ENCODE measurements at places on chromosomes 16 and 17. TPM values are rescaled to one million over a fixed set of nuclear protein-coding genes. Genes with fewer than 3 reads are reported as not detected.

Gene HOXB13
- polyA plus RNA-seq = not detected

Gene PHKB
- polyA plus RNA-seq = 17.9 TPM

Gene LMF1
- polyA plus RNA-seq = 4.2 TPM

Gene RNPS1
- 298 TPM for polyA plus RNA-seq

Gene NCBP3
- polyA plus RNA-seq = 28.1 TPM

Gene PTGES3L
- polyA plus RNA-seq = 2.0 TPM

- DNase-seq = peak; percentile 91
These were observed 8.6 kb upstream of the MC1R start for GRCh38 chr16:89909777-89910716.

DNA sequence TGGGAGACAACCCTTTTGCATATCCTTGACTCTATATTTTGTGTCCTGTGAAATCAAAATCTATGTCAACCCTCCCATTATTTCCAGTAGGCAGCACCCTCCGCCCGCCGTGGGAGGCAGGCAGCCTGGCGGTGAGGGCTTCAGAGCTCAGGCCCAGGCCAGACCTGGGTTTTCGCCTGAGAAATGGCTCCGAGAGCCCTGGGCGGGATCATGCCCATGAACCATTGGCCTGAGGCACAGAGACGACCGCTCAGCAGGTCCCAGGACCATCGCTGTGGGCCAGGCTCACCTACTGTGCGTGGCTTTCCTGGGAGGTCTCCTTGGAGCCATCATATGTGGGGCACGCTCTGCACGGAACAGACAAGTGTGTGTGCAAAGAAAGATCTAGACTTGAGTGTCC lies 6.3 kb upstream of the SLC38A8 start:
- DNase-seq = no peak

DNA sequence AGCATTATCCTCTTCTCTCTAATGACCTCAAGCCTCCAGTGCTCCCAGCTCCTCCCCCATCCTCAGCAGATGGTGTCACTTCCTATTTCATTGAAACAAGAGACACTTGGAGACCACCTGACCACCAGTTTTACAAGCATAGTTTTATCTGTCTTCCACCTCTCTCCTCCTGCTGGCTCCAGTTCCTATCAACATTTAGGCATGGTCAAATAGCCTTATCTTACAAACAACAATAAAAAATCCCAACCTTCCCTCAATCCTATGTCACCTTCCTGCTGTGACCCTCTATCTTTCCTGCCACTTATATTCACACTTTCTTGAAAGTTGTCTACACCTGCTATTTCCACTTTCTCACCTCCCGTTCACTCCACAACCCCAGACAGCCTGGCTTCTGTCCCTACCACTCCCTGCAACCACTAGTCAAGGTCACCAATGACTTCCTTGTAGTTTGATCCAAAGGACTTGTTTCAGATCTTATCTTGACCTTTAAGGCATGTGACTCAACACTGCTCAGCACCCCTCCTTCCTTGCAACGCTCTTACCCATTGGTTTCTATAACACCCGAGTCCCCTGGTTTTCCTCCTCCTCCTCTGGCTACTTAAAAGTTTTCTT lies 4.3 kb upstream of the NTN1 start:
- no peak for DNase-seq

DNA sequence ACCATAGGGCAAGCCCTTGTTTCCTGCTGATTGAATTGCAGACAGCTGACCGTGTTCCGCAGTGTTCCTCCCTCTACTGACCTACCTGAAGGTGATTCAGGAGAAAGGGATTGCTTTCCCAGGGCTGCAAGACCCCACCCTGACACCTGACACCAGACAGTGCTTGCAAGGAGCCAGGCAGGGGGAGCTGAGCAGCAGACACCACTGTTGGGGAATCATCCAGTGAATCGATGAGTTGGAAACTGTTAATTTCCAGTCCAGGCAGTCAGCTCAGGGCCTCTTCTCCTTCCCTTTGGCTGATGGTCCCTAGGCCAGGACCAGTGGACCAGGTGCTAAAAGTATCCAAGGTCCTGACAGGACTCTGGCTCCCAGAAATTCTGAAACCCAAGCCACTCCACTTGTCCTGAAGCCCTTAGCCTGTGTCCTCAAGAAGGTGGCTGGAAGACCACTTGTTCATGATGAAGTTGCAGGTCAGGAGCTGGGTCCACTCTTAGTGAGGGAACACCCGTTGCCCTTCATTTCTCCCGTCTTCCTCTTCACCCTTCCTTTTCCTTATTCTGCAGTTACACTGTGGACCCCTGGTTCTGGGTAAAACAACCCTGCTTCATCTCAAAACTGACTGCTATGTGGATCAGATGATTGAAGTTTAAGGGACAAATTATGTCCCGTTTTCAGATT lies 9.5 kb upstream of the UNK start:
- DNase-seq = peak; percentile 62

DNA sequence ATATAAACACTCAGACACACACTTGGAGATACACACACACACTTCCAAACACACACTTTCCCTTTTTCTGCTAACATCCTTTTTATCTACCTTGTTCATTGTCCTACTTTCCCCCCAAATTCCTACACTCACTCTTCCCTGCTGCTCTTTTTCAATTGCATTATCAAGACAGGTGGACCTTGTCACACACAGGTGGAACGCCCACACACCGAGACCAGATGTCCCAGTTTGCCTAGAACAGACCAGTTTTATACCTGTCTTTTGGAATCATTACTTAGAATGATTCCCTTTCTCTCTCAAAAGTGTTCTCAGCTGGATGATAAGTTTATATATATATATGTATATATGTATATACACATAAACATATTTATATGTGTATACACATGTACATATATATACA lies 50.7 kb upstream of the ARHGAP44 start:
- no peak for DNase-seq

GRCh38 chr16:4925293-4925607 lies 11.7 kb downstream of the PPL start:
- no peak for DNase-seq

DNA sequence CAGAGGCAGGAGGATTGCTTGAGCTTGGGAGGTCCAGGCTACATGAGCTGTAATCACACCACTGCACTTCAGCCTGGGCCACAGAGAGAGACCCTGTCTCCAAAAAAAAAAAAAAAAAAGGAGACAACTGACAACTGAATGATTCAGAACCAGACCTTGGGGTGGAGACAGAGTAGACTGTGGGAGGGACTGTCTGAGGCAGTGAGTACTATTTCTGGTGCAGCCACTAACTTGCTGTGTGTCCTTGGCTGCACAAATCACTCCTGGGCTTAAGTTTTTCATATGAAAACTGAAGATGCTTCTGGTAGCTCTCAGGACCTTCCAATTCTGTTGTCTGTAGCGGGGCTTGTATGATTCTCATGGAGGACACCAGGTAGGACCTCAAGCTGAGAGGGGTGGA lies 5.8 kb downstream of the ASB16 start:
- no peak for DNase-seq

DNA sequence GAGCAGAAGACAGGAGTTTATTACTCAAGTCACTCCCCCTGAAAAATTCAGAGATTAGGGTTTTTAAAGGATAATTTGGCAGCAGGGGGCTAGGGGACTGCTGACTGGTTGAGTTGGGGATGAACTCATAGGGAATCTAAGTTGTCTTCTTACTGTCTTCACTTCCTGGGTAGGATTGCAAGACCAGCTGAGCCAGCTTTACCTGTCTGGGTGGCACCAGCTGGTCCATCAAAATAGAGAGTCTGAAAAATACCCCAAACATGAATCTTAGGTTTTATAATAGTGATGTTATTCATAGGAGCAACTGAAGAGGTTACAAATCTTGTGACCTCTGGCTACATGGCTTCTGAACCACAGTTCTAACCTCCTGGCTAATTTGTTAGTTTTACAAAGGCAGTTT lies 157.9 kb downstream of the PPM1E start:
- no peak for DNase-seq

DNA sequence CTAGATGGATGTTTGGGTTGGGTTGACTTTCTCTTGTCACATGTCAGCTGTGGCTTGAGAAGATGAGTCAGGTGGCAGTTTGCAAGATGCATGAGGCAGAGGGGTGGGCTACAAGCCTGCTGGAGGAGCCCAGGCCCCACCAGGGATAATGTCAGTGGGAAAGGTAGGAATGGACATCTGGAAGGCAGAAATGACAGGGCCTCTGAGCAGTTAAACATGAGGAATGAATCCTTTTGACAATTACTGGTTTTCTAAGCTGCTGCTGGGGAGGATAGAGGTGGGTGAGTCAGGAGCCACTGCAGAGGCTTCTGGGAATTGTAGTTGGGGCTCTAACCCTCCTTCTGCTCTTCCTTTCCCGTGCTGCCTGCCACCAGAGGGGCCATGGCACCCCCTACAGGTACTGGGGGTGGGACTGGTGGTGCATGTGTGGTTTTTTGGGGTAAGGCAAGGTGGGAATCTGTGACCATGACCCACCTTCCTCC lies 15.7 kb downstream of the SLC52A1 start:
- DNase-seq = peak; percentile 42

GRCh38 chr17:78883533-78884131 lies 19.4 kb downstream of the CEP295NL start:
- DNase-seq = peak; percentile 77

- DNase-seq = no peak
These were observed 6.3 kb downstream of the ALOX15B start for GRCh38 chr17:8044819-8045810.

DNA sequence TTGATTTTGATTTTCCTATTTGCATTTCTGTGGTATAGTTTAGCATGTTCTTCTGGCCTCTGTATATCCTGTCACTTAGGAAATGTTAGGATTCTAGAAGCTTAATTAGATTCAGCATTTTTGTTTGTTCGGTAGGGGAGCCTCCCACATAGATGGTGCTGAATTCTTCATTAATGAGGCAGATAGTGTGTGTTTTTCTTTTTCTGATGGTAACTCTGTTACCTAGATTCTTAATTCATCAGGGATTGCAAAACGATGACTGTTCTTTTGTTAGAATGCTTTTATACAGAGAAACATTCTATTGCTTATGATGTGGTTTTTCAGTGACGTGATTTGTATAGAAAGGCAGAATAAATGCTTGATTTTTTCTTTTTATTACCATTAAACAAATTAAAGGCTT lies 19.0 kb downstream of the BANP start:
- no peak for DNase-seq

GRCh38 chr16:87951552-87952538 lies 611 bp downstream of the BANP start:
- peak; percentile 33 for DNase-seq

GRCh38 chr17:44940317-44940716 lies 7.3 kb downstream of the KIF18B start:
- peak; percentile 55 for DNase-seq

- DNase-seq = no peak
These were observed 31.5 kb downstream of the UBE2G1 start for GRCh38 chr17:4334776-4335584.

DNA sequence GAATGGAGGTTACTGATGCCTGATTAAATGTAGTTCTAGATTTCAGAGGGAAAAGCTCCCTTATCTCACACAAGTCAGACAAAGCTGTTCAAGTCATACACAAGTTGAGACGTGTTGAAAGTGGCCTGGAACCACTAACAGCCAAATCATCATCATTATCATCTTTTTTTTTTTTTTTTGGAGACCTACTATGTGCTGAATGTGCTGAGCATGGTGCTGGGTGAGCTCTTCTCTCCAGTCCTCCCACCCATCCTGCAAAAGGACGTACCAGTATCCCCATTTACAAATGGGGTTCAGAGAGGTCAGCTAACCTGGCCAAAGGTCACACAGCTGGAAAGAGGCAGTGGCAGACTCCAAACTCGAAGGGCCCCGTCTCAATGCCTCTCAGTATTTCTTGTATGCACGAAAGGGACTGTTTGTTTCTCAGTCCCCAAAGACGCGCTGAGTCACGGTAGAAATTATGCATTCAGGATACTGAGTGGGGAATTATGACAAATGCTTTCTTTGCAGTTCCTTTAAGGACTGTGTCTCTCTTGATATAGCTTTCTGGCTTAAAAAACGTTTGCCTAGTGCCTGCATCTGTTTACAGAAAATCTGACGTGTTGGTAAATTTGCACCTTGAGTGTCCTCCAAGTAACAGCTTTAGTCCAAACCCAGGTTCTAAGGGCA lies 235.5 kb downstream of the XYLT1 start:
- no peak for DNase-seq

- no peak for DNase-seq
These were observed 313.4 kb downstream of the CDH11 start for GRCh38 chr16:64808474-64808873.

DNA sequence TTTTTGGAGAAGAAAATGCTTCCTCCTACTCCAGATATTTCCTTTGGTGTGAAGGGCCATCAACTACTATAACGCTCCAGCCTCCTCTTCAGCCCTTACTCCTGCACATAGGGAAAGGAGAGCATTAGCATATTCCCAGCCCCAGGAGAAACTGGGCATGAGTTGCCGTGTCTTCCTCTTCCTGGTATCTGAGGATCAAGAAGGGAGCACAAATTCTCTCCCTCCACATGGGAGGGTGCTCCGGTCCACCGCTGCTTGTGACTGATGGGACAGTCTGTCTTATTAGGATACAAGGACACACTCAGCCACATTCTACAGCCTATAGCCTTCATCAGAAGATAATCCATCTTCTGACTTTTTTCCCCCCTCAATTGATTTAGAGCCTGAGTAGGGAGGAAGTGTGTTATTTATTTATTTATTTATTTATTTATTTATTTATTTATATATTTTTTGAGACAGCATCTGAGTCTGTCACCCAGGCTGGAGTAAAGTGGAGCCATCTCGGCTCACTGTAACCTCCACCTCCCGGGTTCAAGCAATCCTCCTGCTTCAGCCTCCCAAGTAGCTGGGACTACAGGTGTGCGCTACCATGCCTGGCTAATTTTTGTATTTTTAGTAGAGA lies 16.6 kb upstream of the CYB5B start:
- no peak for DNase-seq

DNA sequence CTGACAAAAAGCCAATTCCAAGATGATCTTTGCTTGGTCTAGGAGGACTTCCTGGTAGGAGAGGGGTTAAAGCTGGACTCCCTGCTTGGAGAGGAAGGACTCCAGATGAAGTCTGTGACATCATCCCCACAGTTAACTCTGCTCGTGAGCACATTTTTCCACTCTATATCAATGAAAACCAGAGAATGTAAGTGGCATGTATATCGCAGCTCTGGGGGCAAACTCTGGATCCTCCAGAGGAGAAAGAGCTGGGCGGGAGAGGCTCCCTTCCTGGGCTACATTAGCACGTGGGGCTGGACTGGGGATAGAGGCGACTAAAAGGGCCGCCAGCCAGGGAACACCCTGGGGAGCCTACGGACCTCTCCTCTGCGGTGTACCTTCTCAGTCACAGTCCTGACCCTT lies 34.1 kb downstream of the HIC1 start:
- no peak for DNase-seq

GRCh38 chr17:35617505-35617904 lies 30.4 kb downstream of the AP2B1 start:
- no peak for DNase-seq

- no peak for DNase-seq
These were observed 180.9 kb downstream of the RAB11FIP4 start for GRCh38 chr17:31572341-31572740.

- DNase-seq = no peak
These were observed 2.3 kb downstream of the TPSG1 start for GRCh38 chr16:1222553-1223354.

DNA sequence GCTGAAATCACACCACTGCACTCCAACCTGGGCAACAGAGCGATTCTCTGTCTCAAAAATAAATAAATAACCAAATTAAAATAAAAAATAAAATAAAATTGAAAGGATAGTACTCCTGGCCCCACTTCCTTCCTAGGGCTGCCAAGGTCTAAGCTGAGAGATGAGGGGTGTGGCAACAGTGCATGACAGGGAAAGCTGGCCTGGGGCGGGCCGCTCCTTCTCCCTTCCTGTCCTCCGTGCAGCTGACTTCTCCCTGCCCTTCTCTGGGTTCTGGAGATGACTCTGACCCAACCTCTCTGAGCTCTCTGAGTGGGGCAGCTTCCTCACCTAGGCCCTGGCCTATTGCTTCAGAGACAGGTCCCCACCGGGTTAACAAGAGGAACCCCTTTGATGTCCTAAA lies 8.7 kb upstream of the SLC25A39 start:
- no peak for DNase-seq
